ENCODE measurements at places on chromosomes 13 and 19. TPM values are rescaled to one million over a fixed set of nuclear protein-coding genes. Genes with fewer than 3 reads are reported as not detected.

DNA sequence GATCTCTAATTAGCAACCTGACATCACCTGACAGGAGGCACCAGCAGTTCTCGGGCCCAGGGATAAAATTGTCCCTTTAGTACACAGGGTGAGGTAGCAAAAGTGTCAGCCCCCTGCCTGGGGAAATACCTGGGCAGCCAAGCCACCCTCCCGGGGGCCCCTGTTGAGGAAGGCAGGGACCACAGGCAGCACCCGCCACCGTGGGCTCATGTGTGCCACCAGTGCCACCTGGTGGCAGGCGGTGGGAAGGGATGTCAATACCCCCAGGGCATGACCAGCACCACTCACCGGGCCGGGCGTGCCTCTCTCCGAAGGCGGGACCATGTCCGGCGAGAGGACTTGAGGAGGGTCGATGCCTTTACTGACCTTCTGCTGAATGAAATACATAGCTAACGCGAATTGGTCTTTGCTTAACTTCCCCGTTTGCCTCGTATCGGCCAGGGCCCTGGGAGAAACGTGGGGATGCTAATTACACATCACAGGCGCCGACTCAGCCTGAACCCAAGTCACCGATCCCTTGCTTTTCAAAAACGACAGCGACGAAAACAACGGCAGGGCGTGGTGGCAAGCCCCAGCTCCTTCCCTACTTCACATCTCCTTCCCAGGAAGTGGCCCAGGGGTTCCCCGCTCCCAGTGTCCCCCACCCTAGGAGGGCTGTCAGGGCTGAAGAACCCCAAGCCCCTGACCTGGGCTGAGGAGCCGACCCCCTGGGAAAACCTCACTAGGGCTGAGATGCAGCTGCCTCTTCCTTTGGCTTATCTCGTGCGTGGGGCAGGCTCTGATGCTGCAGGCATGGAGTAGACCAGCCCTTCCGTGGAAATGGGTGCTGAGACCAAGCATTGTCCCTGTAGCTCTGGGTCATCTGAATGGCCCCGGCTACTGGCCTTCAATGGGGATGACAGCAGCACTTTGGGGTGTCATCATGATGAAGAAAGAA is 53.8 kb downstream of the EPS15L1 start:
- H3K27ac ChIP-seq: no peak overlapping the region
- no peaks in the 10 kb centered on the region for H3K27me3 ChIP-seq
- peaks cover 4% of the 10 kb centered on the region for H3K4me1 ChIP-seq
- peaks cover 45% of the 10 kb centered on the region for H3K36me3 ChIP-seq
- no peak overlapping the region for H3K4me3 ChIP-seq

DNA sequence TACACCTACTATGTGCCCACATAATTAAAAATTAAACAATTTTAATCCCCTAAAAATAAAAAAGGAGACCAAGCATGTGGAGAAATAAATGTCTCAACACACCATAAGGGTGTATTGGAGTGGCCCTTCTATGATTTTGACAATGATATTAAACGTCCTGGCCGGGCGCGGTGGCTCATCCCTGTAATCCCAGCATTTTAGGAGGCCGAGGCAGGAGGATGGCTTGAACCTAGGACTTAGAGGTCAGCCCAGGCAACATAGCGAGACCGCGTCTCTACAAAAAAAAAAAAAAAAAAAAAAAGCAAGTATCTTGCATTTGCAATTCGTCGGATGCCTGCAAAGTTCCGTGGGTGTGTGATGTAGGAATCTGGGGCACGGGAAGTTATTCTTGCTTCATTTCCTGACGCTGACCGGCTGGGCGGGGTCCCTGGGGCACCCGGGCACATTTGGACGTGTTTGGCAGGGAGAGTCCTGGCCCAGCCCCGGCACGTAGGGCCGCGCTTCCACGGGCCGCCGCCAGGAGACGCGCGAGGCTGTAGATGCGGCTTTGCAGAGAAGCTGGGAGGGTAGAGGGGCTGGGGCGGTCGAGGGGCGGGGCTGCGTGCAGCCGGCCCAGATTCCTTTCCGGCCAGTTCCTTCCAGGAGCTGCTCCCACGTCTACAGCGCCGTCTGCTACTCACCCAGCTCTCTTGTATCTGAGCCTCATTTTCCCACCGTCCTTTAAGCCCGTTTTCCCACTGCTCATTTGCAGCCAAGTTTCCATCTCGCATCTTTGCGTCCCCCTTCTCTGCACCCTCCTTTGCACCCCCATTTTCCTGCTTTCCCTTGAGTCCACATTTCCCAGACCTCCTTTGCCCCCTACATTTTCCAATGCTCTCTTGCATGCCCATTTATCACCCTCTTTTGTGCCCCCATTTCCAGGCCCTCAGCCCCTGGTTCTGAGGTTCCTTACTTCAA is 2.2 kb upstream of the TSPAN16 start:
- H3K4me1 ChIP-seq: peaks cover 9% of the 10 kb centered on the region
- no peak overlapping the region for H3K27ac ChIP-seq
- no peaks in the 10 kb centered on the region for H3K36me3 ChIP-seq

PEG3 gene
- not detected for total RNA-seq

OR10H1 gene
- total RNA-seq: not detected

- DNase-seq: peak; percentile 81
- no peaks in the 10 kb centered on the region for H3K27me3 ChIP-seq
- H3K4me1 ChIP-seq: peaks cover 63% of the 10 kb centered on the region
- peaks cover 48% of the 10 kb centered on the region for H3K36me3 ChIP-seq
- H3K27ac ChIP-seq: peak overlapping the region; percentile 86
Measured at GRCh38 chr13:52455677-52456041, 381 bp downstream of the CKAP2 start.

DNA sequence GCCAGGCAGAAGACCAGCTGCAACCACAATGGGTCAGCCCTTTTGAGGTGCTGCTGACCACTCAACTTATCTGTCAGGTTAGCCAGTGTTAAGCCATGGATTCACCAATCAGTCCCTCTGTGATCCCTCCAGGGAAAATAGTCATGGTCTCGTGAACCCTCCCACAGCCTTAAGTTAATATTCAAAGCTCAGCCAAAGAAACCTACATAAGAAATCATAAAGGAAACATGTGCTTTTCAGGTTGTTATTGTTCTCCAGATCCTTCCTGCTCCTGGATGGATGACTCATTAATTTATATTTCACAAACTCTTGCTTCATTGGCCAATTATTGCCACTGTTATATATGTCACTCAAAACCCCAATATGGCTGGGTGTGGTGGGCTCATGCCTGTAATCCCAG is 161.9 kb downstream of the B3GLCT start:
- no peak overlapping the region for H3K4me3 ChIP-seq
- H3K4me1 ChIP-seq: no peaks in the 10 kb centered on the region
- DNase-seq: no peak
- no peaks in the 10 kb centered on the region for H3K36me3 ChIP-seq
- H3K27ac ChIP-seq: no peak overlapping the region
- no peaks in the 10 kb centered on the region for H3K27me3 ChIP-seq

TSSK6 gene
- total RNA-seq: 5.3 TPM

DNA sequence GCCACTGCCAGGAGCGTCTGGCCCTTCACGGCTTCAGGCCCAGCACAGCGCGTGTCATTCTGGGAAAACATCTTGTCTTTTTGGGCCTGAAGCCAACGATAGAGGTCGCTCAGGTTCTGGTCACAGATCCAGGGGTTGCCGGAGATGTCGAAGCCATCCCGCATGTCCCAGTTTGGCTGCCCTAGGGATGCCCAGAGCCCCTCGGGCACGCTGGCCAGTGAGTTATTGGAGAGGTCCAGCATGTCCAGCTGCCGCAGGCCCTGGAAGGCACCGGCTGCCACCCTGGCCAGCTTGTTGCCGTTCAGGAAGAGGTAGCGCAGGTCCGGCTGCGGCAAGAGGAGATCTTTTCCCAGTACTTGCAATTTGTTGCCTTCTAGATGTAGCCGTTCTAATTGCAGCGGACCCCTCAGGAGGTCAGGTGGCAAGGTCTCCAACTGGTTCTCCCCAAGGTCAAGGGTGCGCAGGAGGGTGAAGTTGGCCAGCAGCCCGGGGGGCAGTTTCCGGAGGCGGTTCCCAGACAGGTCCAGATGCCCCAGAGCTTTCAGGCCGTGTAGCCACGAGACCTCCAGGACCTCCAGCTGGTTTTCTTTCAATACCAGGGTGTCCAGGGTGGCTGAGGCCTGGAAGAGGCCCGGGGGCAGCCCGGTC is 1.8 kb downstream of the LRG1 start:
- H3K4me3 ChIP-seq: no peak overlapping the region
- peaks cover 6% of the 10 kb centered on the region for H3K4me1 ChIP-seq
- no peak for DNase-seq
- peaks cover 9% of the 10 kb centered on the region for H3K27me3 ChIP-seq
- no peak overlapping the region for H3K27ac ChIP-seq

DNA sequence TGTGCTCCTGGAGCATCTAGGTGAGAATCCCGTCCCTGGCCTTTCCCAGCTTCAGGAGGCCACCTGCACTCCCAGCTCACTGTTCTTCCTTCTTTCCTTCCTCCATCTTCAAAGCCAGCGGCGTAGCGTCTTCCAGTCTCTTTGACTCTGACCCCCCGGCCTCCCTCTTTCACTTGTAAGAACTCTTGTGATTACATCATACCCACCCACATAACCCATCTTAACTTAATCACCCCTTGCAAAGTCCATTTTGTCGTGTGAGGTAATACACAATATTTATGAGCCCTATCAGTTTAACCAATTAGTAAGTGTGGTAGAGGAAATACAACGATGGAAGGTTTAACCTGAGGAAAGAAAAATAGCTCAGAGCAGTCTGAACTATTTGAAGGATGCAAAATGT is 4.6 kb upstream of the CDC16 start:
- no peak for DNase-seq
- H3K27ac ChIP-seq: no peak overlapping the region
- H3K27me3 ChIP-seq: peaks cover 28% of the 10 kb centered on the region
- no peaks in the 10 kb centered on the region for H3K36me3 ChIP-seq

DNA sequence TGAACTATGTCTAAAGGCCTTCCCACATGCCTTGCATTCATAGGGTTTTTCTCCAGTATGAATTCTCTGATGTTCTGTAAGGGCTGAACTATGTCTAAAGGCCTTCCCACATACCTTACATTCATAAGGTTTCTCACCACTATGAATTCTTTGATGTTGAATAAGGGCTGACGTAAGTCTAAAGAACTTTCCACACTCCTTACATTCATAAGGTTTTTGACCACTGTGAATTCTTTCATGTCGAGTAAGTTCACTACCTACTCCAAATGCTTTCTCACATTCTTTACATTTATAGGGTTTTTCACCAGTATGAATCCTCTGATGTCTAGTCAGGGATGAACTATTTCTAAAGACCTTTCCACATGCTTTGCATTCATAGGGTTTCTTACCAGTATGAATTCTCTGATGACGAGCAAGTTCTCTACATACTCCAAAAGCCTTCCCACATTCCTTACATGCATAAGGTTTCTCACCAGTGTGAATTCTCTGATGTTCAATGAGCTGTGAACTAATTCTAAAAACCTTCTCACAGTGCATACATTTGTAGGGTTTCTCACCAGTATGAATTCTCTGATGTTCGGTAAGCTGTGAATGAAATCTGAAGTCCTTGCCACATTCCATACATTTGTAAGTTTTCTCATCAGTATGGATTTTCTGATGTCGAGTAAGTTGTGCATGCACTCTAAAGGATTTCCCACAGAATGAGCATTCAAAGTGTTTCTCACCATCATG is 19.1 kb upstream of the ZNF260 start:
- DNase-seq: no peak
- no peaks in the 10 kb centered on the region for H3K27me3 ChIP-seq
- H3K27ac ChIP-seq: no peak overlapping the region
- peaks cover 87% of the 10 kb centered on the region for H3K36me3 ChIP-seq
- no peaks in the 10 kb centered on the region for H3K4me1 ChIP-seq

DNA sequence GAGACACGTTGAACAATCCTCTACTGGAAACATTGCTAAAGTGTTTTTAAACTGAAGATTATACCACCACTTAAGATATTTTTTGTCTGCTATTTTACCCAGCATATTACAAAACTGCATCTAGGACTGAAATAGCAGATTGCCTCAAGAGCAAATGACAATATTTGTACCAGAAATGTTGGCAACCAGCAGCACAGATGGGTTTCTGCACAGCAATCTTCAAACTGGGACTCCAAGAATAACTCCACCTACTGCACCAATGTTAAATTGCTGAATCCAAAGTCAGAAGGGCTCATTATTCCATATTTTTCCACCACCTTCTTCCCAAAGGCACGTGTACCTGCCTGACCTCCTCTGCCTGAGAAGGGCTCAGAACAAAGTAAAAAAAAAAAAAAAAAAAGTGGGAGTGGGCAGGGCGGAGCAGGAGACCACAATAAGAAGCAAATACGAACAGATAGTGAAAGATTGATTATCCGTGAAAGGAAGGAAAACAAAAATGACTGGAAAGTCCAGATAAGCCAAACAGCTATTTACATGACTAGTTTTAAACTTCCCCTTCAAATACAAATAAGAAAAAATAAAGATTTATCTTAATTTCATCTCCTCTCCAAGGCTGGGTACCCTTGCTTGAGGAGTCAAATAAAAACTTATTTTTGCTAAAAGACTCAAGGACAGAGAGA is 79.4 kb downstream of the FOXO1 start:
- DNase-seq: no peak
- H3K36me3 ChIP-seq: peaks cover 26% of the 10 kb centered on the region
- H3K4me1 ChIP-seq: peaks cover 78% of the 10 kb centered on the region
- H3K27me3 ChIP-seq: no peaks in the 10 kb centered on the region
- no peak overlapping the region for H3K27ac ChIP-seq

GRCh38 chr19:35226748-35227147 is 1.8 kb downstream of the FAM187B start:
- no peak overlapping the region for H3K4me3 ChIP-seq
- no peak for DNase-seq
- no peak overlapping the region for H3K27ac ChIP-seq
- H3K4me1 ChIP-seq: peaks cover 13% of the 10 kb centered on the region

ZNF575 gene
- total RNA-seq: 4.1 TPM

DNA sequence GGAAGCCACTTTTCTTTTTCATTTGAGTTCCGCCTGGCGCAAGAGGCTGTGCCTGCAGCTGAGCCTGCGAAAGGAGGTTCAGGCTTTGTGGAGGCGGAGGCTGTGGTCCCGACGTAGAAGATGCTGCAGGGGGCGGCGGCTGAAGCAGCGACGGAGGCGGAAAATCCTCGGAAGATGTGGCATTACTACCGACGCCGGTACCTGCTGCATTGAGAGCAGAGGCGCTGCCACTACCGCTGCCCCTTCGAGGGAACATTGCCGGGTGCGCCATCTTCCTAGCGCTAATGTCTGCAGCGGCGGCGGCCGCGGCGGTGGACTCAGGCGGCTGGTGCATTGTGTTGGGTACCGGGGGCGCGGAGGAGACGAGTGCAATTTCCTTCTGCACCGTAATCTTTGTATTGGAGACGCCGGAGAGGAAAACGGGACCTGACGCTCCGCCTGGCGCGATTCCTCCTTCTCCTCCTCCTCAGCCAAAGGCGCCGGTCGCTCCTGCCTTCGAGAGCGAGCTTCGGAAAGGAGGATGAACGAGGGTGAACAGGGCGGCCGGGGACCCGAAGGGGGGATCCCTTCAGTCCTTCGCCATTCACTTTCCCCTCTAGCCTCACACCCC is at the start of gene TSC22D1:
Gene TSC22D1, minus strand, starts transcription at position 590 of the 610 bp plus-strand sequence. Its CDS starts 256 bp downstream, at position 334.
- peaks cover 32% of the 10 kb centered on the region for H3K4me1 ChIP-seq
- peak within 1 kb of the TSS; percentile 84 for H3K27ac ChIP-seq
- peaks cover 14% of the 10 kb centered on the region for H3K36me3 ChIP-seq
- peak within 1 kb of the TSS; percentile 94 for H3K4me3 ChIP-seq

RFXANK gene
- total RNA-seq: 102 TPM

SLC5A5 gene
- 2.0 TPM for total RNA-seq

SUPT5H gene
- total RNA-seq: 153 TPM

- H3K36me3 ChIP-seq: peaks cover 40% of the 10 kb centered on the region
- no peak for DNase-seq
- H3K4me3 ChIP-seq: no peak overlapping the region
- no peaks in the 10 kb centered on the region for H3K27me3 ChIP-seq
- peak overlapping the region; percentile 59 for H3K27ac ChIP-seq
- H3K4me1 ChIP-seq: peaks cover 35% of the 10 kb centered on the region
Measured at GRCh38 chr13:48437371-48437770, 24.5 kb upstream of the LPAR6 start.

Data from activated CD4-positive, alpha-beta memory T cell treated with anti-CD3 and anti-CD28 coated beads, Interleukin-2, amount 10 ng/mL, durations not matched to agents 7 days and 5 days (primary cell).